ENCODE measurements at places on chromosomes 1 and 21.
A peak's percentile ranks its signal among the peaks of the same experiment; 100 is the strongest.

DNA sequence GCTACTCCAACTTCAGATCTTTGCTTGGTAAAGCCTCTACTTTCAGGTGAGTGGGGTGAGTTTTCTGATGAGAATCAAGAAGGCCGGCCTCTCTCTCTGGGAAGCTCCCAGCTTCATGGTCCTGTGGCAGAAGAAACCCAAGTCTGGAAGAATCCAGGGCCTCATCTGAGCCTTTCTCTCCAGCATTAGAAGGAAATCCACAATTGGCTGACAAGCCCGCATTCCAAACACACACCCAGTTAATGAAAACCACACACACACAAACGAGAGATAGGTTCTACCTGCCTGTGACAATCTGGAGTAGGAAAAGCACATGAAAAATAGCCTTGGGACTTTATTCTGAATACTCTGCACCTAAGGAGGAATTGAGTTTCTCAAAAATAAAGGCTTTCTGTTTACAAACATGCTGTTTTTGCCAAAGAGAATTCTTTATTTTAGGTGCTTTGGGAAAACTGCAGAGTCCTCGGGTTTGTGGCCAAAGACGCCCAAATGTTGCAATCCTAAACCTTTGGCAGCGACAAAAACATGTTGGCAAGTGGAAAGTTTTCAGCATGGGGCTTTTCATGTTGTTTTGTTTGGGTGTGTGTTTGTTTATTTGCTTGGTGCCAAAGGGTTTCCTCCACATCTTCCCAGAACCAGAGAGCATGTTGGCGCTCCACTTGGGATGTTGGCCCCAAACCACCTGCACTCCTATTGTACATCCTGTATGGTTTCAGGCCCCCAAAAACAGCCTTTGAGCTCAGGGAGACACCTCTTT lies 216.2 kb downstream of the SETD4 start:
- DNase-seq, result no peak

- DNase-seq, result no peak
Observed at GRCh38 chr1:157952601-157953000, 40.8 kb upstream of the KIRREL1 start.

DNA sequence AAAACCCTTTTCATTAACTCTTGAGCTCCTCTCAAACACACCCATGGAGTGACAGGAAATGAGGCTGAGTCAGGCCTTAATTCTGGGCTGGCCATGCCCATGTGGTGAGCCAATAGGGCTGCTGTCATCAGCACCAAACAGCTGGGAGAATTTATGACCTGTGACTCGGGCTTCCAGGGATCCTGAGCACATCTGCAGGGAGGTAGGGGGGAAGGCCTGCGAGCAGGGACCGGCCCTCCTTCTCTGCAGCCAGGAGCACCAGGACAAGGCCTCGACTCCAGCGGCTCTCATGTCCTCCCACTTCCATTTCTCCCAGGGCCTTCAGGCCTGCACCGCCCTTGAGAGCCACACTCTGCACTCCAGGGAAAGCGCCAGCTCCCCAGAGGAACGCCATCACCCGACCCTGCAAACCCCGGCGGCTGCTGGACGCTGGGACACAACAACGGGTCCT lies 14.6 kb downstream of the RIPK4 start:
- peak; percentile 31 for DNase-seq

DNA sequence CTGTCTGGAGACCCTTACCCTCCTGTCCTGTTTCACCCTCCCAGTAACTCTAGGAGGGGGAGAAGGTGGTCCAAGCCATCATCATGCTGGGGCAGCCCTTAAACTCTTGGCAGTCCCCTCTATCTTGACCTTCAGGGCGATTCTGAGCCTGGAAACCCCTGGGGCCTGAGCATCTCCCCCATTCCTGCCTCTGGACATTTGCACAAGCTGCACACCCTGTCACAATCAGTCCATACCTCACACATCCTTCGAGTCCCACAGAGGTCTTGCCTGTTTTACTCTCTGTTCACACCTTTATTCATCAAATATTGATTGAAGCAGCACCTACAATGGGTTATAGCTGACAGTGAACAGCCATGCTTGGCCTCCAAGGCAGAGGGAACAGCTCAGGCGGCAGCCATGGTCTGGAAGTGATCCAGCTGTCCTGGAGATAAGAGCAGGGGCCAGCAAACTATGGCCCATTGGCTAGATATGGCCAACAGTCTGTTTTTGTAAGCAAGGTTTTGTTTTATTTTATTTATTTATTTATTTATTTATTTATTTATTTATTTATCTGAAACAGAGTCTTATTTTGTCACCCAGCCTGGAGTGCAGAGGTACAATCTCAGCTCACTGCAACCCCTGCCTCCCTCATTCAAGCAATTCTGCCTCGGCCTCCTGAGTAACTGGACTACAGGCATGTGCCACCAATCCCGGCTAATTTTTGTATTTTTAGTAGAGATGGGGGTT lies 7.1 kb upstream of the FAM131C start:
- DNase-seq, result no peak

GRCh38 chr1:216892581-216893160 lies 169.4 kb upstream of the ESRRG start:
- DNase-seq, result no peak

DNA sequence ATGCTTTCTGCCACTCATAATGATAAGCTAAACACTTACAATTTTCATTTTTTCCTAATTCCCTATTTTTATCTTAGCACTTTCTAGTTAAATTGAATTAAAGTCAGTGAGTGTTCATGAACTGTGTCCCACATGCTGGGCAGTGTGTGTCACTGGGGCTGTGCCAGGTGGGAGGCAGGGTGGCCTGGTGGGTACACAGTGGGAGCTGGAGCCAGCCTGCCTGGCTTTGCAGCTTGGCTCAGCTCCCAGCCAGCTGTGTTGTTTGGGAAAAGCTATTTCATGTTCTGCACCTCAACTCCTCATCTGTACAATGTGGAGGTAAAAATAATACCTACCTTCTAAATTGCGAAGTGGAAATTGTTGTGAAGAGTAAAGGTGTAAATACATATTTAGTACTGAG lies 238.4 kb downstream of the PLA2G4A start:
- no peak for DNase-seq
